ENCODE measurements at places on chromosomes 11 and 22.

- no peak for DNase-seq
These were observed 8.9 kb downstream of the YPEL1 start for GRCh38 chr22:21726650-21727049.

DNA sequence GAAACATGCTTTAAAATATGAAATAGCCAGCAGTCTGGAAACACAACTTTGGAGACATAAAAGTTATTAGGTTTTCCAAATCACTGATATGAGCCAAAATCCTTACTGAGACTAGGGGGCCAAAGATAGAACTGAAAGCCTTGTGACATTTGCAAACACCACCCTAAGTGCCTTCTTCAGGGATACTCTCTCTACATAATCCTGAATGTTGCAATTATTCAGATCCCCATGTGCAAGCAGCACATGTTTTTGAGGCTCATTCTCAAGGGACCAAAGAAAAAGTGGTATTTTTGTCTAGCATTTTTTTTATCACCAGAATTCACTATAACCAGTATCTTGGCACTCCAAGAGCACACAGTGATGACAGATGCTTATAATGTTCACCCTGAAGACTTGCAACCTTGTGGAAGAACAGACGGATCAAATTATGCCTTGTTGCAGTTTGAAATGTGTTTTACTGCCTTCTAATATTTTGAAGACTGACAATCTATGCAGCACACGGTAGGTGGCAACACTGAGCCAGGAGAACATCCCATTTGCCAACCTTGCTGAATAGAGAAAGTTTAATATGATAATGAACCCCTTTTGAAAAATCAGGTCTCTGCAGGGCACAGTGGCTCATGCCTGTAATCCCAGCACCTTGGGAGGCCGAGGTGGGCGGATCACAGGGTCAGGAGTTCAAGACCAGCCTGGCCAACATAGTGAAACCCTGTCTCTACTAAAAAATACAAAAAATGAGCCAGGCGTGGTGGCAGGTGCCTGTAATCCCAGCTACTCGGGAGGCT lies 78.5 kb downstream of the PLEKHA7 start:
- no peak for DNase-seq

- DNase-seq: no peak
These were observed 72.2 kb upstream of the BID start for GRCh38 chr22:17846326-17846992.

GRCh38 chr11:123833095-123833494 lies 26.9 kb upstream of the OR6M1 start:
- no peak for DNase-seq

GRCh38 chr11:47259232-47259977 lies 1.6 kb downstream of the NR1H3 start:
- peak; percentile 36 for DNase-seq

DNA sequence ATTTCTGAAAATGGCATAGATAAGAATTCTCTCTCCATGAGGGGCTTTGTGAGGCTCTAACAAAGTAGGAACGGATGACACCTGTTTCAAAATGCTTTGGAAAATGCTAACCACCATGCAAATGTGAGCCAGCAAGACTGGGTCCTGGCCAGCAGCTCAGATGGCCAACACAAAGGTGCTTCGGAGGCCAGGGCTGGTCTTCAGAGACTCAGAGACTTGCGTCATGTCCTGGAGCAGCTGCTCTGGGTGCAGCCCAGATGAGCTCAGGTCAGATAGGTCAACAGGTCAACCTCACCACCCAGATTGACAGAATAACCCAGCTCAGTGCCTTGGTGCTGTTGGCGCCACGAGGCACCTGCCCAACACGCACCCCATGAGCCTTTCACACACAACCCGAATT lies 12.0 kb upstream of the TMEM121B start:
- no peak for DNase-seq

DNA sequence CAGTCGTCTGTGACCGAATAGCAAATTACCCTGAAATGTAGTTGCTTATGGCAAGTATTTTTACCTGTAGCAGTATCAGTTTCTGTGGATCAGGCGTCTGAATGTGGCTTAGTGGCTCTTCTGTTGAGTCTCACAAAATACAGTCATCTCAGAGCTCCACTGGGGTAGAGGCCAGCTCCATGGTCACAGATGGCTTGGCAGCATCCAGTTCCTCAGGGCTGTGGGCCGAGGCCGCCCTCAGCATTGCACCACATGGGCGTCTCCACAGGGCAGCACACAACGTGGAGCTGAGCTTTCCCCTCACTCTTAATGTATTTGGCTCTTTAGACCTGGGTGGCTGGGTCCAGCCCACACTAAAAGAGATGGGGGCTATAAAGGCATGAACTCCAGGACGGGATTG lies 57.8 kb downstream of the SBF1 start:
- DNase-seq: no peak

GRCh38 chr11:99682646-99683045 lies 661.9 kb downstream of the CNTN5 start:
- DNase-seq: no peak

DNA sequence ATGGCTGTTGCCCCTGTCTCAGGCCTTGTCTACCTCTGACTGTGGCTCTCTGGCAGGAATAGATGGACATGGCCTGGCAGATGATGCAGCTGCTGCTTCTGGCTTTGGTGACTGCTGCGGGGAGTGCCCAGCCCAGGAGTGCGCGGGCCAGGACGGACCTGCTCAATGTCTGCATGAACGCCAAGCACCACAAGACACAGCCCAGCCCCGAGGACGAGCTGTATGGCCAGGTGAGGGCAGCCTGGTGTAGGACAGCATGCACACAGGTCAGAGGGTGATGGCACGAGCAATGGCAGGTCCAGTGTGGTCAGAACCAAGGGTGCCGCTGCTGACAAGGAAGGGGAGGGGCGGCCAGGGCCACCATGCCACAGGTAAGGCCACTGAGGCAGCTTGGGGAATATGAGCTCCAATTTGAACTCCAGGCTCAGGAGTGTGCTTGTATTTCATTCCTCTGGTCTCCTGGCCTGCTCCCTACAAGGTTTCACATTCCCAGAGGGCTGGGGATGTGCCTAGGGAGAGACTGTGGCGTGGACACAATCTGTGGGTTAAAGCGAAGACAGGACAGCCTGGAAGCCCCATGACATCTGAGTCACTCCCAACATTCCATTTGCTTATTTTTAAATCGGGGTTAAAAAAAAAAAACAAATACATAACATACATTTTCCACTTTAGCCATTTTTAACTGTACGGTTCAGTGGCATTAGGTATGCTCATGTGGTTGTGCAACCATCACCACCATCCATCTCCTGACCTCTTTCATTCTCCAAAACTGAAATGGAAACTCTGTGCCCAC lies 562 bp downstream of the FOLR3 start:
- DNase-seq: no peak

GRCh38 chr22:44089717-44090570 lies 65.8 kb downstream of the PARVB start:
- DNase-seq: no peak

DNA sequence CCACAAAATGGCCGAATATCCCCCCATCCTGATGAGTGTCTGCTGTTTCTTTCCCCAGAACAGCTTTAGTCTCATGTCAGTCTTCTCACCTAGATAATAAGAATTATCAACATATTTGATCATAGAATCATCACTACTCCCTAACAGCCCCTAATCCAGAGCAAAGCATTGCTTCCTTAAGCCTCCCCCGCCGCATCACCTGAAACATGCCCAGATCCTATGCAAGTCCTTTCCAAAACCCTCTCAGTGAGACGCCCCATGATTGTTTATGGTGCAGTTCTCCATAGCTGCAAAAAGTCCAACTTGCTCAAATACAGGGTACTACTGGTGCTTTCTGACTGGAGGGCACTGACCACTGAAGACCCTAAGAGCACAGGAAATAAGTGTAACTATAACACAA lies 20.1 kb downstream of the KCNJ1 start:
- no peak for DNase-seq

DNA sequence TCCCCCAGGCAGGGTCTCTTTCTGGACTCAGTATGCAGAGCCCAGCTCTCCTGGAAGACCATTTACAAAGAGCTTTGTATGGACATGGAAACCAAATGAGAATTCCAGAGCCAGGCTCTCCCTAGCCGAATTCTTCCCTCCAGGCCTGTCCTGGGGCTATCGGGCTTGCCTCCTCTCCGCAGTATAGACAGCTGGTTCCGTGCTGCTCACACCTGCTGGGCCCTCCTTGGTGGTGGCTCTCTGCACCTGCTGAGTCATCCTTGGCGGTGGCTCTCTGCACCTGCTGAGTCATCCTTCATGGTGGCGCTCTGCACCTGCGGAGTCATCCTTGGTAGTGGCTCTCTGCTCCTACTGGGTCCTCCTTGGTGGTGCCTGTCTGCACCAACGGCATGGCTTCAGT lies 743.5 kb downstream of the BRD1 start:
- no peak for DNase-seq

- DNase-seq: no peak
These were observed 51.9 kb upstream of the WT1 start for GRCh38 chr11:32487270-32487669.

DNA sequence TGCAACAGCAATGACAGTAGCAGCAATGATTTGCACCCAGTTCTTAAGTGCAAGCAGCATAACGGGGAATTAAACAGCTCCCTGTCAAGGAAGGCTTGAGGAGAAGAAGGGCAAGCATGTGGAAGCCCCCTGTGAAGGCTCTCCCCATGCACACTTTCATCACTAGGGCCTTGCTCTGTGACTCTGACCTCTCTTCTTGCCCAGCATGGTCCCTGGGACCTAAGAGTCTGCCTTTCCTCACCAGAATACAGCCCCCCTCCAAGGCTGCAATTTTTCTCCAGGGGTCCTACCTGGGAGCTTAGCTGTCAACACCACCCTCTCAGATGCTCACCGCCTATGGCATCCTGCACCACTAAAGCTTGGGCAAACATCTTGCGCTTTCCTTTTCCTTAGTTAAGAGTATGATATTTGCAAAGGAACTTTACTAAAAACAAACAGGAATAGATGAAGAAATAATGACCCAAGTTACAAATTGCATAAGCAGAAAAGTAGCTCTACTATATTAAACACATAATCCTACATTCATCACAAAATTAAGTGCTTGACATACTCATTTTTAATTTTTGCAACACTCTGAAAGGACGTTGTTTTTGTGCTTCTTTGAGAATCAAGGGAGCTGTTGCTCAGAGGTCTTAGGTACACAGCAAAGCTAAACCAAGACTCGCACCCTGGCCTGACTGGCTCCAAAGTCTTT lies 187.6 kb downstream of the ADAMTS15 start:
- no peak for DNase-seq

- DNase-seq: no peak
These were observed 21.1 kb upstream of the KLHL35 start for GRCh38 chr11:75453916-75454655.

- no peak for DNase-seq
These were observed 5.4 kb downstream of the CRY2 start for GRCh38 chr11:45852712-45853101.
